ENCODE measurements at places on chromosomes 2 and 18.
A peak's percentile ranks its signal among the peaks of the same experiment; 100 is the strongest.

DNA sequence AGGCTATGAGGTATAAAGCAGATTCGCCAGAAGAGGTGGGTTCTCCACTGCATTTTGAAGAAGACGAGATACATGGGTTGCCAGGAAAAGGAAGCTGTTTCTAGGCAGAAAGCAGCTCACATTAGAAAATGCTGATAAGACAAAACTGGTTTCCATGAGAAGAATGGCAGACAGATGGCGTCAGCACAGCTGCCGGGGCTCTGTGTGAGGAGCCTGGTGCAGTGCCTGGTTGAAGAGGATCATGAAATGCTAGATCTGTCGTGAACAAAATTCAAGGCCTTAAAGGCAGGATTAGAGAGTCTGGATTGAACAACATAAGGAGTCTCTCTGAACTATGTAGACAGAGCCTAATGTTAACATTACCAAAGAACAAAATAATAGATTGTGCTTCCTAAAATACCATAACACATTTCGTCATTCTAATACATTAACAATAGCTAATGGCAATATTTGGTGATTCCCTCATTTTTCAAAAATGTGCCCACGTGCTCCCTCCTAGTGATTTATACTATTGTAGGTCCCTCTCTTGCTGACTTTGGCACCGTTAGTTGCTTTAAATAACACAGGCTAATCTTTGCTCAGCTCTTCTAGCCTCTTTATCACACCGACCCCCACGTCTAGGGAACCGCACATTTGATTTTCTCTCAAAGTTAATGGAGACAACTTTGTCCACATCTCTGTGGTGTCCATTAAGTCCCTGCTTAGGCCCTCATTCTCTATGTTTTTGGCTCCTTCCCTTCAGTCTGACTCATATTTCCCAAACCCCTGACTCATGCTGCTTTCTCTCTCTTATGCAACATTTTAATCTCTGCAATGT lies 38.2 kb downstream of the EFEMP1 start:
- no peak for DNase-seq

DNA sequence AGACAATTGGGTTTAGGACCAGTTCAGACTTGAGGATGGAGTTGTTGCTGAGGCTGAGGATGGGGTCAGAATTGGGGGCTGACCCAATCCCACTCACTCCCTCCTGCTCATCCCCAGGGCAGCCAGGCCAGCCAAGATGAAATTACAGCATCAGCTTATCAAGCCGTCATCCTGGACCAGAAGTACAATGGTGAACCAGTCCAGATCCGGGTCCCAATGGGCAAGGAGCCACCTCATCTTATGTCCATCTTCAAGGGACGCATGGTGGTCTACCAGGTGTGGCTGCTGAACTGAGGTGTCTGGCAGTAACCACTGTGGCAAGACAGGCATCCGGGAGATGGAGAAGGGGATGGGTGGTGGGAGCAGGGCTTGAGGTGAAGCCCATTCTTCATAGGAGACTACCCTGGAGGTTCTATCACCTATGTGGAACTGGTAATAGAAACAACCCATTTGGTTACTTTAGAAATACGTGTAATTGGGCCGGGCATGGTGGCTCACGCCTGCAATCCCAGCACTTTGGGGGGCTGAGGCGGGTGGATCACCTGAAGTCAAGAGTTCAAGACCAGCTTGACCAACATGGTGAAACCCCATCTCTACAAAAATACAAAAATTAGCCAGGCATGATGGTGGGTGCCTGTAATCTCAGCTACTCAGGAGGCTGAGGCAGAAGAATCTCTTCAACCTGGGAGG lies 13.9 kb downstream of the VIL1 start:
- no peak for DNase-seq

- DNase-seq, result peak; percentile 8
Measured at GRCh38 chr2:120287183-120288015, 34.7 kb downstream of the RALB start.

GRCh38 chr18:38243291-38243690 lies 677.7 kb upstream of the CELF4 start:
- no peak for DNase-seq

DNA sequence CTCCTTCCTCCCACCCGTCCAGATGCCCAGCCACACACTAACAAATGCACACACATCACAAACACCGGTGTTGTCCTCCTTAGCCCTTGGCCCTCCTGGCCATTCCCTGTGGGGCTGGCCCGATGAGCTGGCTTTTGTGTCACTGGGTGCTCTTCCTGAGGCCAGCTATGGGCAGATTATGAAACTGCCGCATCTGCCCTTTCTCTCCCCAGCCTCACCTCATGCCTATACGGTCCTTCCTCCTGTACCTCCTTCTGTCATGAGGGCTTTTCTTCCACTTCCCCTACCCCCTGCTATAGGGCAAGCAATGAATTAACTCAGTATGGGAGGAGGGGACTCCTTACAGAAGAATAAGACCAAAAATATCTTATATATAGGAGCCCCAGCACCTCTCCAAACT lies 10.3 kb upstream of the INO80C start:
- DNase-seq, result no peak

DNA sequence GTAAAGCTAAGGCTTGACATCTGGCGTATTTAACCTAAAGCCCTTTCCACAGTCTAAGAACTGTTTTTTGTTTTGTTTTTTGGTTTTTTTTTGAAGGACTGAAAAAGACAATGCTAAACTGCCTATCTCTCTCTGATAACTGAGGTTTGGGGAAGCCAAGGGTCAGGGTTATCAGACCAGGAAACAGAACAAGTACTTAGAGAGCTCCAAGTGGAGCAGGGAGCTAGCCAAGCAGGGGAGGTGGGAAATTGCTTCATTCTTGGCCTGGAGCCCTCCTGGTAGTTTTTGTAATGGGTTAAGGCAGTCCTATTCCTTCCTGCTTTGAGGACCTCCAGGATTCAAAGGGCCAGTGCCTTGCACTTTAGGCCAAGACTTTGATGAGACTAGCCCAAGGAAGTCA lies 154.3 kb upstream of the LTBP1 start:
- no peak for DNase-seq

DNA sequence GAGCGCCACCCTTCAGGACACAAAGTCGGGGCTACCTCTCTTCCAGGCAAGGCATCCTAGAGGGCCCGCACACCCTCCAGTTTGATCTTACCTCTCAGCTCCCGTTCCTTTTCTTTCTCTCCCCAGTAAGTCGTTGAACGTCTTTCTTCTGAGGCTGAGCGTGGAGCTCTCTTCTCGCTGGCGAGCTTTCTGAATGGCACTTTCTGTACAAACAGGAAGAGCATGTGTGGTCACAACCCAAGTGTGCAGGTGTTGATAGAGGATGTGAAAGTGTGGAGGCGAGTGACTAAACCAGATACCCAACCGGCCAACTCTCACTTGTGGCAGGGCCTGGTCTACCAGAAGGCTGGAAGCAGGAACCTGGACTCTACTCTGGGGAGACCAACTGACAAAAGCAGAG lies at the start of gene AFF3:
TSS of gene AFF3 (minus strand) at position 198 of the 400 bp plus-strand sequence. CDS start 38,136 bp downstream, outside the sequence.
- no peak for DNase-seq

- DNase-seq, result no peak
Measured at GRCh38 chr18:8519102-8519501, 90.1 kb upstream of the RAB12 start.

GRCh38 chr2:52732849-52733395 lies 1034.7 kb upstream of the CHAC2 start:
- no peak for DNase-seq

DNA sequence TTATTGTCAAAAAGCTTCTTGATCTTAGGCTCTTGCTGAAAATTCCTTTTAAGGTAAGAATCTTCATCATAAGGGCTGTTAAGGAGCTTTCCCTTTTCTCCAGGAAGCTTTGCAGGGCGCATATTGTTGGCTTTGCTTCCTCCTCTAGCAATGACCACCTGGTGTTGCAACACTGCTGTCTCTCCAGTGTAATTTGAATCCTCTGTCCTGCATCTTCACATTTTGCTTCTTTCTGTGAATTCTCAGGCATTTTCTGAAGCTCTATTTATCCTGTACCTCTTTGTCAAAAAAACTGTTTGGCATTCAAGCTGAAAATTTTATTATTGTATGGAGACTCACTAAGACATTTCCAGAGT lies 533.1 kb upstream of the CHAC2 start:
- no peak for DNase-seq

DNA sequence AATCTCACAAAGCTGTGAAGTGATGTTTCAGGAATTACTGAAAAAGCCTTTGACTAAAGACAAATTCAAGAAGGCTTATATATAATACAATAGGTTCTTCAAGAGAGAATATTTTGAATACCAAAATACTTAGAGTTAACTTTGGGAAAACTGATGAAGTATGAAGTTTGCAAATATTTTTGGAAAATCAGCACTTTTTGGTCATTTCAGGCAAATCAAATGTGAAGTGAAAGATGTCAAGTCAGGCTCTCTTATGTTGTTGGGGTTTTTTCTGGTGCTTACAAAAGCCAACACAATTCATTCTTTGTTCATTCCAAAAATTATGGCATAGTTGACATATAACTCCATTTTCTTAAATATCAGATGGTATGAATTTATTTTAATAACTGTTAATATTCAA lies 14.7 kb upstream of the ASNSD1 start:
- no peak for DNase-seq

GRCh38 chr18:57813245-57813644 lies 10.1 kb upstream of the ATP8B1 start:
- DNase-seq, result no peak

- DNase-seq, result no peak
Measured at GRCh38 chr2:66679442-66679841, 244.5 kb downstream of the MEIS1 start.

GRCh38 chr2:165237056-165237455 lies 2.2 kb upstream of the SCN2A start:
- no peak for DNase-seq

DNA sequence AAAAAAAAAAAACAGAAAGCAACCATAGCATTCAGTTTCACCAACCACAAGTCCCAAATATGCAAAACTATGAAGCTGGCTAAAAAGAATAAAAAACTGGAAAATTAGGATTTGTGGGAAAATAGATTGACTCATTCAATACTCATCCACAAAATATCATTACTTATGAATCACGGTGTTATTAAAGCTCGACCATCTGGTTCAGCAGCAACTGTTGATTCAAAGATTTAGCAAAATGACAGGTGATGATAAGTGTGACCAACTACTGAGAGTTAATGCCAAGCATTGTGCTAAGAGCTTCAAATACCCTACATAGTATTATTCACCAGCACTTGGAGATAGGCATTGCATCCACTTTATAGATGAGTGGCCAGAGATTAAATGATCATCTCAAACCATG lies 26.2 kb upstream of the XDH start:
- DNase-seq, result no peak

- DNase-seq, result no peak
Measured at GRCh38 chr18:58966005-58966677, 101.5 kb downstream of the ZNF532 start.

DNA sequence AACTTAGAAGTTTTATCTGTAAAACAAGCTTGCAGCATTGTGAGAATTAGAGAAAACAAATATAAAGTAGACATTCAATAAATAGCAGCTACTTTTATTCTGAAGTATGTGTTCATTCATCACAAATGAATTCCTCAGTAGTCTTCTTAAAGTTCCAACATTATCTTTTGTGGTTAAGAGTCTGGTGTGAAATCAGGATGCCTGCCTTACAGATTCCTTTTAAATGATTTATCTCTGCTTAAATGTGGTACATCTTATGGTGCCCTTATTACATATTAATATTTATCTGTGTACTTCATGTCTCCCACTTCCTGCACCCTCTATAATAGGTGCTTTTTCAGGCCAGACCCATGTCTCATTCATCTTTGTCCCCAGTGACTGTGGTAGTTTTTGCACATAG lies 595.0 kb downstream of the STK39 start:
- DNase-seq, result no peak

All from posterior cingulate gyrus (tissue), 11 donors.